Suprapubic skin (tissue), 4 donors: ENCODE measurements at places on chromosomes 6 and 20.
A peak's percentile ranks its signal among the peaks of the same experiment; 100 is the strongest.

- peak; percentile 71 for DNase-seq
Observed at GRCh38 chr20:2814587-2815051, at the start of gene C20orf141. C20orf141 (plus strand) TSS chr20:2814987; CDS start chr20:2815185, 198 bp downstream.

DNA sequence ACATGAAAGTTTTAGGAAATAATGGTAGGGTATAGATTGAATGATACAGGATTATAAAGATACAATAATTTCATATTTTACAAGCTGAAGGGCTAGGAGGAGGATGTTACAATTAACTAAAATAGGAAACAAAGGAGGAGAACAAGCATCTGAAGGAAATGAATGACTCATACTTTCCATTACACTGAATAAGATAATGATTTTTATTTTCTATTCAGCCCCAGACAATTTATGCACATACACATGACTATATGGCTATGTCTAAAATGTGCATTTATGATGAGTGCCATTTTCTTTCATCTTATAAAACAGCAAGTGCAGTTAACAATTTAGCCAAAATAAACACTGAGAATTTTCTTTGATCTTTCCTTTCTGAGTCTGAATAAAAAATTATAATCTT is 994.6 kb upstream of the ADGRB3 start:
- DNase-seq = no peak

DNA sequence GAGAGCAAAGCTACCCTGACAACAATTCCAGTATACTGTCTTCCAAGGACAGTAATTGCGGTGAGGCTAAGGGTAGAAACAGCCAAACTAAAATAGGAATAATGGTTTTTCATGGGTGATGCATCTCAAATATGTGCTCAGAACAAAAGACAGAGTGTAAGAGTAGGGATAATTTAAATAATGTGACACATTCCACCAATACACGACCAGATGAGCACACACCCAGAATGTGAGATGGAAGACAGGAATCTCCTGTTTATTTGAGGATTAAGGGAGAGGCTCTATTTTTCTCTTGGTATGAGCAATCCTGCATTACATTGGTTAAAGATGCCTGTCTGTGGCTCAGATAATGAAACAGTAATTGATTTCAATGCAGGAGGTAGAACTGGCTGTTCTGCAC is 292.9 kb upstream of the ZFP64 start:
- no peak for DNase-seq

DNA sequence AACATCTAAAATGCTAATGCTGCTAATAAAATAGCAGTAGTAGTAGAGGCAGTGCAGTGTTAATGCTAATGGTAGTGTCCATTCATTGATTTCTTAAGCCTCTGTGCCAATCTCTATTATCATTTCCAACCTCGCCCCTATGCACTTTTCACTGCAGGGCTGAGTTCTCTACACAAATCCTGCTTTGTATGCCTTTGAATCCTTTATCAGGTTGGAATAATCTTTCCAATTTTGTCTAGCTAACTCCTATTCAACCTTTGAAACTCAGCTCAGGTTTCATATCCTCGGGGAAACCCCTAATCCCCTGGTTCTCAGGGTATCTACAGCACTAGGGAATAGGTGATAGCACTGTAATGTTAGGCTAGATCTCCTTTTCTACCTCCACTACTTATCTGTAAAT is 284.0 kb upstream of the RUNX2 start:
- no peak for DNase-seq

DNA sequence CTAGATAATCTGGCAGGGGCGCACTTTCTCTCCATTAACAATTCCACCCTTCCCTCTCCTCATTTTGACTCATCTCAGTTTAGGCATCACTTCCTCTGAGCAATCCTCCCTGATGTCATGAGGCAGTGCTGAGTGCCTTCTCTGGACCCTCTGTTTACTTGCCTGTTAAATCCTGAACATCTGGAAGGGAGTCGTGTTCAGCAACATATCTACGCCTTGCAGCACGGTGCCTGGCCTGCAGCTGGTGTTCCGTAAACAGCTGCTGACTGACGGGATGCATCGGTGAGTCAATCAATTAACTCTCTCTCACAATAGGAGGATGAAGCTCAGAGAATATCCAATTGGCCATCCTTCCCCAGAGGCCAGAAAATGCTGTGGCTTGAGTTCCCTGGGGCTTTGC is 613.5 kb downstream of the PTPRT start:
- DNase-seq = no peak

- DNase-seq = no peak
Observed at GRCh38 chr20:34831936-34832335, 6.5 kb upstream of the NCOA6 start.

DNA sequence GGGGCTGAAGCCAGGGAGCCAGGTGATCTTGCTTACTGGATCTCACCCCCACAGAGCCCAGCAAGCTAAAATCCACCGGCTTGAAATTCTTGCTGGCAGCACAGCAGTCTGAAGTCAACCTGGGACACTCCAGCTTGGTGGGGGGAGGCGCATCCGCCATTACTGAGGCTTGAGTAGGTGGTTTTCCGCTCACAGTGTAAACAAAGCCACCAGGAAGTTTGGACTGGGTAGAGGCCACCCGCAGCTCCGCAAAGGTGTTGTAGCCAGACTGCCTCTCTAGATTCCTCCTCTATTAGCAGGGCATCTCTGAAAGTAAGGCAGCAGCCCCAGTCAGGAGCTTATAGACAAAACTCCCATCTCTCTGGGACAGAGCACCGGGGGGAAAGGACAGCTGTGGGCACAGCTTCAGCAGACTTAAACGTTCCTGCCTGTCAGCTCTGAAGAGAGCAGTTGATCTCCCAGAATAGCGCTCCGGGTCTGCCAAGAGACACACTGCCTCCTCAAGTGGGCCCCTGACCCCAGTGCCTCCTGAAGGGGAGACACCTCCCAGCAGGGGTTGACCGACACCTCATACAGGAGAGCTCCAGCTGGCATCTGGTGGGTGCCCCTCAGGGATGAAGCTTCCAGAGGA is 206.3 kb upstream of the KHDRBS2 start:
- peak; percentile 65 for DNase-seq

DNA sequence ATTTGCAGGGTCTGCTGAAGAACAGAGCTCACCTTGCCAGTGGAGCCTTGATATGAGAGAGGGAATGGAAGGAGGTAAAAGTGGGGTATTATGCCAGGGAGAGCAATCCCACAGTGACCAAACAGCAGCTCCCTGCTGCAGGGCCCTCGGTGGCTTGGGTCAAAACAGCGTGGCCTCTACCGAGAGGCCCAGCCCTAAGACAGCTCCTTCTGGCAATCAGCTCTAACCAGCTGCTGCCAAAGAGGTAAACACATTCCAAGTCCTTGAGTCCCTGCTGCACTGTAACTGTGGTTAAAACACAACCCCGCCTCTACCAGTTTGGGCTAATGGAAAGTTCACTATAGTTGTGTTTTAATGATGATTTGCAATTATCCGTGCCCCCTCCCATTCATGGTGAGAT is 1.4 kb upstream of the DAAM2 start:
- no peak for DNase-seq
